ENCODE measurements at places on chromosomes 2 and 18.

- DNase-seq: no peak
These were observed 25.9 kb upstream of the LBH start for GRCh38 chr2:30205456-30205855.

DNA sequence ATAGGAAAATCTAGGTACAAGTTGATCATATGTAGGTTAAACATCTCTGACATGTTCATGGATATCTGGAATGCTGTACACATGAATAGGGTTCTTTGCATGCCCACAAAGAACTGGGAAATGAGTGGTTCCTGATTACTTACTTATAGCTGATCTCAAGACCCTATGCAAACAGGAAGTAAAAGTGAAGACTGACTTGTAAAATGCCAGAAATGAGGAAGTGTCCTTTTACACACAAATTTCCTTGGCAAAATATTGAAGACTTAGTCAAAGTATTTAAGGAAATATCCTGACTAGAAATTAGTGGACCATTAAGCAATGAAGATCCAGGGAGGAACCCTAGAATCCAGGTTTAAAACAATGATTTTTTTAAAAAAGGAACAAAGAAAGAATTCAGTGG lies 203.7 kb upstream of the DLGAP1 start:
- DNase-seq: no peak

GRCh38 chr2:18487106-18487913 lies 73.1 kb downstream of the RDH14 start:
- DNase-seq: no peak

- no peak for DNase-seq
These were observed 2.6 kb downstream of the SFTPB start for GRCh38 chr2:85665264-85665937.

- DNase-seq: no peak
These were observed 103.3 kb downstream of the ALK start for GRCh38 chr2:29817801-29818680.

GRCh38 chr2:38789691-38790090 lies 11.7 kb downstream of the GEMIN6 start:
- no peak for DNase-seq

DNA sequence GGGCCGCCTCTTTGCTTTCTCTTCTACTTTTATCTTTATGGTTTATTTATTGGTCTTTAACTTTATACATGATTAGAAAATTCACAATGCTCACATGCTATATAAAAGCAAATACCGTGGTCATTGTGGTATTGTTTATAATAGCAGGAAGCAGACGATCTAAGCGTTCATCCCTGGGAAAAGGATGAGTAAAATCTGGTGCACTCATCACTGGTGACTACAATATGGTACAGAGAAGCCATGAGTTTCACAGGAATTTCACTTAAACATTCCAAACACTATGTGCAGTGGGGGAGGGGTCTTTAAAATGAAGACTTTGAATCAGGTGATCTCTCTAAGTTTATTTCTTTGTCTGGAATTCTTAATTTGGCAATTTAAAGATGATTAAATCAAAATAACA lies 97.9 kb downstream of the SCN3A start:
- no peak for DNase-seq

DNA sequence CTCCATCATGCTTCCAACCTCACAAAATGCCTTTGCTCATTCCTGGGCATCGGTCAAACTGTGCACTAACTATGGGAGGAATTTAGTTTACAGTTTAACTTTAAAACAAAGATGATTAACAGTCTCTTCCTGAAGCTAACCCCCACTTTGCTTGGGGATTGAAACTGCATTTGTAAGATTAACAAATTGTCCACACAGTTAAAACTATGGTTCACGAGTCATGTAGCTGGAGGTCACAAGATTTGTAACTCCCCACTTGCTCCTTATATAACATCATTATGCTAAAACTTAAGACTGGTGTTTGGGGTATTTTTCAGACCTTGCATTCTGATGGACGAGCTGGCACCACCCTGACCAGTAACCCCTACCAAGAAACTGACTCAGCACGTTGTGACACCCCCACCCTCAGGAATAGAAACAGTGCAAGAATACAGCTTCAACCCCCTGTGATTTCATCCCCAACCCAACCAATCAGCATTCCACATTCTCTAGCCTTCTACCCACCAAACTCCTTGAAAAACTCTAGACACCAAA lies 252.3 kb downstream of the MBD5 start:
- no peak for DNase-seq

Data from T1000 (cell line).